ENCODE measurements at places on chromosomes 1 and 21.
A peak's percentile ranks its signal among the peaks of the same experiment; 100 is the strongest.

DNA sequence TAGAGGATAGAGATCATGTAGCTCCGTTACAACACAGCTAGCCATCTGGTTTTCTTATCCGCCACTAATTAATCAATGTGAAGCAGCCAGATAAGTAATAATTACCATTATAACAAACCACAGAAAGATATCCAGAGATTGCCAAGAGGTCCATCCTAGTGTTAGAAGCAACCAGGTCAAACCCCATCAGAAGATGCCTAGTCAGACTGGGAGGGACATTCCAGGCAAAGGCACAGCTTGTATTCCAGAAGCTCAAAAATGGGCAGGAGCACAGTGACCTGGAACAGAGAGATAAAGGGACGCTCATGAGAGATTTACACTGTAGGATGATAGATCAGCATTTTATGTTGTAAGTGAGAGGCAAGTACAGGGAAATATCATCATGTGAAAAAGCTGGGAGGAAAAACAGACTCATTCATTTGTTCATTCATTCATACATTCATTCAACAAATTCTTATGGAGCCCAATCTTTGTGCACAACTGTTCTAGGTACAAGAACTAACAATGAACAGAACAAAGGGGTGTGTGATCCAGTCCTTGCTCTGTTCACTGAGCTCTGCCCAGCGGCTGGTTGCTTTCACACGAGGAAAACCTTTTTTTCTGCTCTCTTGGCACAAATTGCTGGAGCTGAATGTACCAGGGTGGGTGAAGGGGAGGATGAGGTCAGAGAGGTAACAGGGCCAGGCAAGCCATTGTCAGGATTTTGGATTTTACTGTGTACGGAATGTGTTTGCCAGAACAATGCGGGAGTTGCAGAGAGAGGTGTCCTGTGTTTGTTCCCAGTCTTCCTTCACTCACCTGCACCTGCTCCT, 240.8 kb upstream of the FGGY start:
- no peak for DNase-seq

- DNase-seq: no peak
Measured at GRCh38 chr1:215181518-215181917, 99.0 kb downstream of the KCNK2 start.

DNA sequence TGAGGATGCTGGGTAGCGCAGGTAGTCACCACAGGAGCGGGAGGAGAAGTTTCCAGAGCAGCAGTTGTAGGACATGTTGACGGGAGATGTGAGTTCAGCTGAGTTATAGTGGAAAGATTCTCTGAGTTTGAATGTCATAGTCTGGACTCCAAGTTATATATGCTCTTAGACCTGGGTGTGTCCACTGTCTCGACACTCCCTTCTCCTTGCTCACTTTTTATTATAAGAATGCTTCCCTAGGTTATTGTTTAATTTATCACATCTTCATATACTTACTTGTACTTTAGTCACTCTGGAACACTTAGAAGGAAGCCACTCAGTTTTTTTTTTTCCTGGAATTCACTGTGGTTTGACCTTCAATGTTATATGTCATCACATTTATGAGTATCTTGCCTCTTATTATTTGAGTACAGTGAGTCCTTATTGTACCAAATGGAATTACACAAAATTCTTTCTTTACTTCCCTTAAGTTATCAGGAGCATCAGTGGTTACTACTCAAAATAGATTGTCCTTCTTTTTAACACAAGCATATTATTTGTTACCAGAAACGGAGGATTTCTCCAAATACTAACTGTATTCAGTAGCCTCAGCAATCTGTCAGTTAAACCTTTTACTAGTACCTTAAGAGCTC, at the start of gene KRTAP13-2:
KRTAP13-2 (minus strand) TSS at position 133 of the 632 bp plus-strand sequence; CDS start at position 75, 58 bp downstream.
- DNase-seq: no peak

- DNase-seq: no peak
Measured at GRCh38 chr1:170157820-170158219, 12.1 kb downstream of the NTMT2 start.

- no peak for DNase-seq
Measured at GRCh38 chr1:3026124-3026523, 4.9 kb downstream of the ACTRT2 start.

- DNase-seq: no peak
Measured at GRCh38 chr1:183543619-183544204, 46.5 kb downstream of the NCF2 start.

DNA sequence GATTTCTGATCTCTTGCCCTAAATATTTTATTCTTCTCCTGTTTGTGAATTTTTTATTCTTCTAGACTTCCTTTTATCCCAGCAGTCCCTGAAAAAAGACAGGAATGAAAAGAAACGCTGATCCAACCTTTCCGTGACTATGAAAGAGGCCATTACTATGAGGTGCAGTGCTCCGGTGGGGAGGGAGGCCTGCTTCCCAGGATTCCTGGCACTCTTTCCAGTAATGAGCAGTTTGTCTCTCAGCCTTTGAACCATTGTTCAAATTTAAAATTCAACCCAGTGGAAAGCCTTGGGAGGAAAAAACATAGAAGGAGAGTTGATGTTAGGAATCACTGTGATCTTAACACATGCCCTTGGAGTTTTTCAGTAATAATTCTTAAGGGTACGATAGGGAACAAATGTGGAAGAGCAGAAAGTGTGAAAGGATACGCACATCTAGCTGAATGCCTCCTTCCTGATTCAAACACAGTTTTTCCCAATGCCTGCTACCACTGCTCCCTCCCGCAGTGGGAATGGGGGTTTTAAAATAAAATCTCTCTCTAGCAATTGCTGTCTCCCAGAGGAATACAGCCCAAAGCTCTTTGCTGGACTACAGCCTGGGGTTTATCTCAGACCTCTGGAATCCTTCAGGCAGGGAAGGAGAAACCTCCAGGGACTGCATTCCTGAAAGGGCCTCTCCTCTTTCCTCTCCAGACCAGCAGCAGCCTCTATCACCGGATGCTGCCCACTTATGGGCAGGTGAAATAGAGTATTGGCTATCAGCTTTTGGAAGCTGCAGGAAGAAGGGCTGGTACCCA, 6.1 kb downstream of the IER5 start:
- DNase-seq: peak; percentile 90

DNA sequence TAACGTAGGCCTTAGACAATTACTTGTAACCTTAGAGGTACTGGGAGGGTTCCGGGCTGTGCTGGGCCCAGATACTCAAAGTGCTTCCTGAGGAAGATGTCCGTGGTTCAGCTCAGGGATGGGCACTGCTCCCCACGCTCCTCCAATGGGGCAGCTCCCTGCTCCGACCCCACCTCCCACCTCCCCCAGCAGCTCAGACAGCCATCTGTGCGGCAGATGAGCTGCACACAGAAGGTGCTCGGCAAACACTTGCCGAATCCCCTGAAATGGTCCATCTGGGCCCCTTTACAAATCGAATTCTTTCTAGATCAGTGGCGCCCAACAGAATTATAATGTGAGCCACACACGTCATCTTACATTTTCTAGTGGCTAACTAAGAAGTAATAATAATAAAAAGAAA, 242.4 kb upstream of the RAB4A start:
- DNase-seq: no peak

GRCh38 chr1:77652268-77652667, 30.2 kb downstream of the ZZZ3 start:
- no peak for DNase-seq

DNA sequence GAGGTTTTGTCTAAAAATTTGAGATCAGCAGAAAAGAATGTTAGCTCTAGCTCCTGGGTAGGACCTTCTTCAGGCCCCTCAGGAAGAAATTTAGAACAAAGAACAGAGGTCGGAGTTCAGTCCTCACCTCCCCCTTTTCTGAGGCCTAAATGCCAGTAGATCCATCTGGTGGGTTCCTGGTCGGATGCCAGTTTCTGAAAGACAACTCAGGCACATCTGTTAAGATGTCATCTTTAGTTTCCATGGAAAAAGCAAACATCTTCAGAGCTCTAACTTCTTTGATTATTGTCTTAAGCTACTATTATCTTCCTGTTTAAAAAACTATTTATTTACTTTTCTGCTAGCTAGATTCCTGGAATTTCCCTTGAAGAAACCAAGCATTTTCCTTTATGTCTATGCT, 37.1 kb upstream of the USP25 start:
- DNase-seq: no peak

DNA sequence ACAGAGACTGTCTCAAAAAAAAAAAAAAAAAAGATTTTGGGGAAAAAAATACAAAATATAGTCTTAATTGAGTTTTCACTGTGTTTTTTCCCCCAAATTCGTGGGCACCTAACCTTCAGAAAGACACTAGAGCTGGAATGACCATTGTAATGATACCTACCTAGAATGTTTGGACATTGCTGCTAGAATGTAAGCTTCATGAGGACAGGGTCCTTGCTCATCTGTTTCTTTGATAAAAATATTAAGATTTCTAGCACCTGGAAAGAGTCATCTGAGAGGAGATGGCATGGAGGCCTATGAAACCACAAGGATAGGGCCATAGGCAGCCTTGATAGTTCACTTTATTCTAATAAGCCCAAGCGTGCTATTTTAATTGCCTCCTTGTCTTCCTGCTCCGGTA, 6.5 kb downstream of the LRRC8D start:
- DNase-seq: no peak

DNA sequence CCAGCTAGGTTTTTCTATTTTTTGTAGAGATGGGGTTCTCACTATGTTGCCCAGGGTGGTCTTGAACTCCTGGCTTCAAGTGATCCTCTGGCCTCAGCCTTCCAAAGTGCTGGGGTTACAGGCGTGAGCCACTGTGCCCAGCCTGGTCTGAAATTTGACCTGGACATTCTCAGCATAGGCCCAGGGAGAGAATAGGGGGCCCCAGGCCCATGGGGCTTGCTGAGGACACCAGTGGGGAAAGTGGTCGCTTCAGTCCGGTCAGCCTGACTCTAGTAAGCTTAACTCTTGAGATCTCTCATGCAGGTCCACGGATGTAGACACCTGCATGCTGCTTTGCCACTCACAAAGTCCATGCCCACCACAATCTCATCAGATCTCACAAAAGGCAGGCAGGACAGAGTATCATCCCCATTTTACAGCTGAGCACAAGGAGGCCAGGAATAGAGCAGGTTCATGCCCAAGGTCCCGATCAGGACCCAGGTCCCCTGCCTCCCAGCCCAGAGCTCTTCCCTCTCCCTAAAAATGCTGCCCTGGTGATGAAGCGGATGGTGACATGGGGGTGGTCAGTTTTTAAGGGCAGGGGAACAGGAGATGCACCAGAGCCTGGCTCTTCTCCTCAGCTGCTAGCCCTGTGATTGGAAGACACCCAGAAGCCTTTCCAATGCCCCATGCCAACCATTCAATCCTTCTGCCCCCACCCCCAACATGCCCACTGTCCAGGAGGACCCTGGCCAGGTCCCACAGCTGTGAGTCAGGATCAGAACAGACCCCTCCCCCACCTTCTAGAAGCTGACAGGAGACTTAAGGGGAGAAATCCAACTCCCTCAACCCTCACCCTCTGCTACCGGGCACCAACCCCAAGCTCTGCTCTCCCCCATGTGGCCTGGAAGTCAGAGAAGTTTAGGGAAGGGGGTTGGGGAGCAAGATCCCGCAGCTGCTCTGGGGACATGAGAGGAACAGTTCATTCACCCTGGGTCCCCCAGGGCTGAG, 1.8 kb downstream of the FHL3 start:
- no peak for DNase-seq

- DNase-seq: no peak
Measured at GRCh38 chr1:171736196-171736595, 5.7 kb downstream of the VAMP4 start.

GRCh38 chr21:45120975-45121374, 46.6 kb downstream of the ADARB1 start:
- no peak for DNase-seq

GRCh38 chr1:92085727-92086126, 5.6 kb downstream of the BTBD8 start:
- no peak for DNase-seq

GRCh38 chr1:65319141-65319540, 9.8 kb downstream of the DNAJC6 start:
- DNase-seq: no peak

DNA sequence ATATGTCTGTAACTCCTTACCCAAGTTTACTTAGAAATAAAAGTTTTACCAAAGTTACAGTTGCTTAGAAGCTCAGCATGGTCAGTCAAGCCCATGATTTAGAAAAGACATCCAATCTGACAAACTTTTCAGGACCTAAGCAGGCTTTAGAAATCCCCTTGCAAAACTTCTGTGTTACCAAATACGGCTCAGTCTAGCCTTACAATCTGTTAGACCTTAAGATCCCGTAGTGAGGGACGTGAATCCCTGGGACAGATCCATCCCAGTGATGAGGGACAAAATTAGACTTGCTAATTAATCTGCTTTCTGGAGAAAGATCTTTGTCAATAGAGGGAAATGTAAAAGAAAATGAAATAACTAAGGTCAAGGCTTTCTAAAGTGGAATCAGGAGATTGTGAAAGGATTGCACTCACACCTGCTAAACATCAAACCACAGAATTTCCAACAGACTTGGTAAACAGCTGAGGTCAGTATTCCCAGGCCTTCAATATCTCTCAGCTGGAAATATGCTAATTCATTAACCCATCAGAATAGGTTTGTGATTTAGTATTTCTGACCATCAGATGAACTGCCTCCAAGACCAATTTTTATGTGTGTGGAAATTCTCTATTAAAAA, 375.3 kb downstream of the DUSP10 start:
- DNase-seq: no peak

DNA sequence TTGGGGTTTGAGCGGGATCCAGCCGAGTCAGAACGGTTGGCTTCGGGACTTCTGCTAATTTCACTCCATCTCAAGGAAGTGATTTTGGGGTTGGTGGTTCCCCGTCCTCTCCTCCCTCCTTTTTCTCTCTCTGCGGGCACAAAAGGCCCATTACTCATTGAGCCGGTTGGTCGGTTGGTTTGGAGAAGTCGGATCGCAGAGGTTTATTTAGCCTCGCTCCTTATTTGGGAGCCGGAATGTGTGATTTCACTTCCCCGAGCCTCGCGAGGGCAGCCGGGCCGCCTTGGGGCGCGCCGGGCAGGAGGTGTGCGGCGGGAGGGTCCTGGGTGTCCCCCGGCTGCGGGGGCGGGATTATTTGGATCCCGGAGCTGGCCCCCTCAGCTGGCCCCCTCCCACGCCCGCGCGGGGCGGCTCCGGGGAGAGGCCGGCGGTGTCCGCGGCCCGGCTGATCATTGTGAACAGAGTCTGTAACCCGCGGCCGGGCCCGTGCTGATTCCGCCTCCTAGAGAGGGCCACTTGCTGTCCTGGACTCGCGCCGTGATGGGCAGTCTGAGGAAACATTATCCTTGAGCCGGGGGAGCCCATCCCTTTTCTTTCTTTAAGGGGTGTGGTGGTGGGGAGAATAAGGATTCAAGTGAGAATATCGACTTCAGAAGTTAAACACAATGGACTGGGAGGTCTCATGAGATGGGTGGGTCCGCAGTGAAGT, 1.2 kb downstream of the MAPKAPK2 start:
- peak; percentile 86 for DNase-seq

GRCh38 chr21:14271053-14271452, 55.1 kb downstream of the RBM11 start:
- no peak for DNase-seq

- DNase-seq: peak; percentile 73
Measured at GRCh38 chr1:94819945-94820746, at the start of gene SLC44A3. TSS of gene SLC44A3 (plus strand) at chr1:94820357. CDS start at chr1:94820452, 95 bp downstream.

- DNase-seq: peak; percentile 6
Measured at GRCh38 chr1:240294566-240294965, 202.9 kb downstream of the FMN2 start.

Data from ELF-1 (cell line).